ENCODE measurements at places on chromosomes 12 and 14. TPM values are rescaled to one million over a fixed set of nuclear protein-coding genes. Genes with fewer than 3 reads are reported as not detected.
A peak's percentile ranks its signal among the peaks of the same experiment; 100 is the strongest.

The NXPH4 gene
- 12.0 TPM for total RNA-seq

The TAS2R20 gene
- 3.4 TPM for total RNA-seq

GRCh38 chr14:83918546-83918945 is 1611.4 kb upstream of the FLRT2 start:
- no peak for DNase-seq

DNA sequence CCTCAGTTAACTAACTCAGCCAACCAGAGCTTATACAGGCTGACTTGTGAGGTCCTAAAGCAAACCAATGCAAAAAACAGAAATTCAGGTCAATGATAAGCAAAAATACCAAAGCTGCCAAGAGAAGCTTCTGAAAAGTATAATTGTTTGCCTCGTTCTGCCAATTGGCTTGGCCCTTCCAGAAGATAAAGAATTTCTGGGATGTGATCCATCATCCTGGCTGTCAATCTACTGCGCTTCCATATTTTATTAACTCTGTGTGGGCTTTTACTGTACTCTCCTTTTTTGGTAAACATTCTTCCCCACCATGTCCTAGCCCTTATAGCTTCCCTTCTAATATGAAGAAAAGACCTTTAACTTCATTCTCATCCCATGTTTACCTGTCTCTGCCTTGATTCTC is 387.9 kb downstream of the TMEM117 start:
- no peak for DNase-seq

DNA sequence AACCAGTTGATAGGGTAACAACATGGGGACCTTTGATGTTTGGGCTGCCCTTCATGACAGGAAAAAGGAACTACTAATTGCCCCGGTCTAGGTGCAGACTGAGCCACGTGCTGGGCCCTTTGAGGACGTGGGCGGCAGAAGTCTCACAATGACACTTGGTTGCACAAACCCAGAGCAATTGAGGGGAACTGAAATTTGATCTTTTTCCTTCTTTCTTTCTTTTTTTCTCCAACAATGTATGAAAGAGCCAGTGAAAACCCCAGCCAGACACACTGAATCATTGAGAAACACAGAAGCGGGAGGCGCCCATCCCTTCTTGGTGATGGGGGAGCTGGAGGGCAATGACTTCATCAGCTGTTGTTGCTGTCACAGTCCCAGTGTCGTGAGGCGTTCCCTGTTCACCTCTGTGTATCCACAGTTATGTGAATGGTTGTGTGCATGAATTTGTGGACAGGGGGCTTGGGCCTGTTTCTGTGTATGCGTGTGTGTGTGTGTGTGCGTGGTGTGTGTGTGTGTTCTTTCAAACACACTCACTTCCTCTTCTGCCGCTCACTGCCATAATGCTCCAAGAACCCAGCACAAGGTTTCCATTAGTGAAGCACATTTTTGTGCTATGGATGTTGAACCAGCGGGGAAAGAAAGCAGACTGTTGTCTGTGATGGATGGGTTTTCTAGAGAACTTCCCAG is 137.5 kb upstream of the CCND2 start:
- no peak for DNase-seq

- peak; percentile 37 for DNase-seq
Observed at GRCh38 chr12:102833687-102834441, 83.2 kb downstream of the PAH start.

The MYH6 gene
- total RNA-seq, result 0.11 TPM

The HPD gene
- 0.30 TPM for total RNA-seq

The NELL2 gene
- 105 TPM for total RNA-seq

DNA sequence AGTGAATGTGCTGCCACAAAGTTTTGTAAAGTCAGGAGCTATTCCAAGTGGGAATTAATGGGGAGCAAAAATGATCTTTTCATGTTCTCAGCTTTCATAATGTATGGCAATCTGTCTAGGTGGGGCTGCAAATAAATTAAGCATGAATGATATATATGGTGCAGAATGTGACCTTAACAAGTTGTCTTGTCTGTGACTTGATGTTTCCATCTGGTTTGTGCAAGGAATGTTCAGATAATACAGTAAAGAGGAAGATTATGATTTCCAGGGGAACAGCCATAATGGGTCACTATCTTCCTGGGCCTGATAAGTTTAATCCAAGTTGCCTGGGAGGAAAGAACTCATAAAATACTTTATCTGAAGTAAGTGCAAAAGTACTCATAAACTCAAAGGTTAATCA is 1815.8 kb upstream of the FLRT2 start:
- peak; percentile 7 for DNase-seq

The COCH gene
- 22.4 TPM for total RNA-seq

The KRT78 gene
- 0.11 TPM for total RNA-seq

The OR11H12 gene
- not detected for total RNA-seq

GRCh38 chr14:106459971-106460730 is 933.8 kb downstream of the TMEM121 start:
- DNase-seq, result no peak

The LRP1-AS gene
- not detected for total RNA-seq

The SCNN1A gene
- total RNA-seq, result 0.40 TPM
